ENCODE measurements at places on chromosomes 12 and 14. TPM values are rescaled to one million over a fixed set of nuclear protein-coding genes. Genes with fewer than 3 reads are reported as not detected.

DNA sequence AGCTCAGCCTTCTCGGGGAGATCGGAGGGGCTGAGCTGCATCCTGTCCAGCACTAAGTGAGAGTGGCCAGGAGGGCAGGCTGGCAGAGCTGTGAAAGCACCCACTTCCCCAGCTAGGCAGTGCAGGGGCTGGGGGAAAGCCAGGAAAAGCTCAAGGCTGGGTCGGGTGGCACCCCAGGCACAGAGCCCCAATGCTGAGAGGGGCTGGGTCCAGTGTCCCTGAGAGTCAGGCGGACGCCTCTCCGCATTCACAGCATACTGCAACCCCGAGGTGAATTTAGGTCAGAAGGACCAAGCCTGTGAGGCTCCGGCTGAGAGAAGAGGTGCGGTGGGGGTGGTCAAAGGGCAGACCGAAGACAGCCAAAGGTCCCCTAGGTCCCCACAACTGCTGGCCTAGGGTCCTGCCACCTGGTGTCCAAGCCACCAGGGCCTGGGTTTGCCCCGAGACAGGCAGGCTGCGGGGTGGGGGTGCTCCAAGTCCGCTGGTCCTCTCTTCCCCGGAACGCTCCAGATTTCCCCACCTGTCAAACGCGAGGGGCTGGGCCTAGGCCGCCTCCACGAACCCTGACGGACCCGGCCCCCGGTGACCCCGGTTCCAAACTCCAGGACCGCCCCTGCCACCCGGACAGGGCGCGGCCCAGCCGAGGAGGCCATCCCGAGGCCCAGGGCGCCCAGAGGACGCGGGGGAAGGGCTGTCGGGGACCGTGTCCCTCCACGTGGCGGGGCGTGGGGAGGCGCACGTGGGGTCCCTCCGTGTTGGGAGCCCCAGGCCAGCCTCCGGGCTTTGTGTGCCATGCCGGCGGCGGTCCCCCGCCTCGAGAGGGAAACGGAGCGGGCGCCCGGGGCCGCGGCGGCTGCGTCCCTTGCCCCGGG lies 527 bp downstream of the CAMKK2 start:
- DNase-seq, result peak; percentile 64

DNA sequence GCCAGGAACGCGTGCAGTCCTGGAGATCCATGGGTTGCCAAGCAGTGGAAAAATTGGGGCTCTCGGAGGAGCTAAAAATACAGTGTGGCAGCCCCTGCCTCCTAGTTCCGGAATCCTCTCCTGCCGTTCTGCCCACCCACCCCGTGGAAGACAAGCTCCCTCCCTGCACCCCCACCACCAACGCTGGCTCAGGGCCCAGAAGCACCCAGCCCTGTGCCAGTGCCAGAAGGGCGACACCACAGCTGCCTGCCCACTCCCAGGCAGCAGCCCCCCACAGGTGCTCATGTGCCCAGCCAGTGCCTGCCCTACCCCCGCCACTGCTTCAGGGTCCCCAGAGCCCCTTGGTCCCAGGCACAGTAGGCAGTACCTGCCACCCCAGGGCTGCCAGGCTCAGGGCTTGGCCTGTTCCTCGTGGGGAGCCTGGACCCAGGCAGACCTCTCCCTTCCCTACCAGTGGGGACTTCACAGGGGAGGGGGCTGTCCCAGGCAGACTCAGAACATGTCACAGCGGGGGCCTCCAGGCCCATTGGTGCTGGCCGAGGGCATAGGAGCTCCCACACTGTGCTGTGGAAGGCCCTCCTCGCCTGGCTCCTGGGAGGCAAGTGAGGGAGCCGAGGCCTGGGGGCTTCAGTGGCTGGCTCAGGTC lies 7.4 kb downstream of the INF2 start:
- no peak for DNase-seq

KIF5A gene
- not detected for total RNA-seq

CLEC4D gene
- not detected for total RNA-seq
